Stimulated activated CD4-positive, alpha-beta T cell treated with anti-CD3 and anti-CD28 coated beads, Interleukin-4, amount 100 ng/mL, for 1 hour (primary cell): ENCODE measurements at places on chromosomes 3 and 15.

DNA sequence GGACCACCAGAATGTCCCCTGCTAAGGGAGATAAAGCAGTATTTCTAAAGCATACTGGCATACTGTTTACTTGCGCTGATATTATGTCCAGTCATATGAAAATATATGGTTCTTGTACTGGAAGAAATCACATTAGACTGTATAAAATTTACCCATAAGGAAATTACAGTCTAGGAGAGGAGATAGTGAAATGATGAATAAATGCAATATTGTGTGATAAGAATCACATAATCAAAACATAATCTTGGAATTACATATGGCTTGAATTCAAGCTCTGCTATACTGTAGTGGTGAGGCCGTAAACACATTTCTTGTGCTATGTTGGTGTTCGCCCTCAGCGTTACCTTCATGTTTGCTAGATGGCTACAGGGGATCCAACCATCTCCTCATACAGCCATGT is 20.7 kb upstream of the TGFBR2 start:
- DNase-seq, result no peak

DNA sequence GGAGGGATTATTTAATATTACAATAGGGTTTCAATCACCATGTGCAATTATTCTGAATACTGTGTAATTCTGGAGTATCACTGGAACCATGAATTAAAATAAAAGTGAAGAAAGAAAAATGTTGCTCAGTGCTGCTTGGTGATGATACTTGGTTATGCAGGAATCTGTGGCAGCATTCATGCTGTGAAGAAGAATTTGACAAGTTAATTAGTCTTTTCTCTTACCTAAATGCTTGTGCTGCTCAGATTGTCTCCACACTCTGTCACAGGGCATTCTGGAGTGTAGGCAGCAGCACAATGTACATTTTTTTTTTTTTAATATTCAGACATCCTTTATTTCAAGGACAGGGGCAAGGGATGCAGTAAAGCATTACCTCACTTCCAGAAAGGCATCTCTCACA is 749.3 kb upstream of the CADM2 start:
- DNase-seq, result no peak

DNA sequence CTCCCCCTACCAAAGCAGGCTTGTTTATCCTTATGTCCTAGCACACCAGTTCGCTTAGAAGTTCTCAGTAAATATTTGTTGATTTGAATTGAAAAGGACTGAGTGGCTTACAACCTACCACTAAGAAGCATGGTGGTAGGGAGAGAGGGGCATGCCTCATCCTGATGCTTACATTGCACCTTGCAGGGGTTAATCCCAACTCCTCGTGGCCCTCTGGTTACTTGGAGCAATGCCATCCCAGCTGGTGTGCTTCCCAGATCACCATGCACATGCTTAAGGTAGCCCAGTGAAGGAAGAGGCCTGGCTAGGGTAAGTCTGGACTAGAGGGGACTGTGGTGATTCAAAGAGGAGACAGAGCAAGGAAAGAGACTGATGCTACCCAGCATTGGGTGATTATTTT is 253.3 kb downstream of the CLSTN2 start:
- no peak for DNase-seq

DNA sequence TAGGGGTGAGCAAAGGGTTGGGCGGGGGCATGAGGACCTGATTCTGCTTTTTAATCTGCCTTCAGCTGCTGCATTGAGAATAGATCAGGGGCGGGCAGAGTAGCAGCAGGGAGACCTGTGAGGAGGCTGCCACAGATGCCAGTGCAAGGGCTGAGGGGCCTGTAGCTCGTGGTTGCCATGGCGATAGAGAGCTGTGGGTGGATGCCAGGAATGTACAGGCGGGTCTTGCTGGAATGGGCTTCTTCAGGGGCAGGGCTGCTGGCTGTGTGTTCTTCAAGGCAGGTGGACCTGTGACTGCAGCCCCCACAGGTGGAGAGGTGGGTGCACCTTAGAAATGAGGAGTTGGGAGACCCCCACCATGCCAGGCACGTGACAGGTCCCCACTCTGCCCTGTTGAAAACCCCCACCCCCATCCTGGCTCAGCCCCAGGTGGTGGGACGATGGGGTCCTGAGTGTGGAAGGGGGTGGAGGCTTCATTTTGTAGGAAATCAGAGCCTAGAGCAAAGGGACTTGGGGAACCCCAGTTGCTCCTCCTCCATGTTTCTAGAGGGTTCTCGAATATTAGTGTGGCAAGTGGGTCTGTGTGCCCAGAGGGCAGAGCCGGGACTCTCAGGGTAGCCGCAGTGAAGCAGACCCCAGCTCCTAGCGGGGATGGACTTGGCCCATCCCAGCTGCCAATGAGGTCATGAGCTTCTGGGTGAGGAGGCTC is 38.3 kb downstream of the SLC6A6 start:
- DNase-seq, result no peak

DNA sequence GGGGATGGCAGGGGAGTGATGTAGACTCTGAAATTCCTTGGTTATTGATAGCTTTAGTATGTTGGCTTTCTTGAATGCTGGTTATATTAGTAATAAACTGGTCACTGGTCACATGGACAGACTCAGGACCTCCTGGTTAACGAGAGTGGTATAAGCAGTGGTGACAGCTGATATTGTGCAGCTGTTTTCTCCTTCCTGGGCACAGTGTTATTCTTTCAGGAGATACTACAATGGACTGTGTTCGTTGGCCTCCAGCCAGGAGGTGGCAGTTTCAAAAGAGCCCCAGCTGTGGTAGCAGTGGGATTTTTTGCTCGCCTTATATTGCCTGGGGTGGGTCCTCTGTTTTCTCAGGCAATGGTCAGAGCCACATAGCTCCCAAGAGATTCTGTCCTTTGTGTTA is 181.6 kb upstream of the RBMS3 start:
- DNase-seq, result no peak

GRCh38 chr3:128339491-128340012 is 127.1 kb downstream of the DNAJB8 start:
- no peak for DNase-seq
